ENCODE measurements at places on chromosomes 2 and 18. TPM values are rescaled to one million over a fixed set of nuclear protein-coding genes. Genes with fewer than 3 reads are reported as not detected.

The GRHL1 gene
- polyA plus RNA-seq, result 0.26 TPM

The QPCT gene
- polyA plus RNA-seq, result 1.9 TPM

The CDK15 gene
- polyA plus RNA-seq, result 15.7 TPM

The ANO7 gene
- polyA plus RNA-seq, result 3.4 TPM

The ZEB2 gene
- polyA plus RNA-seq, result 23.8 TPM

The SNTG2 gene
- 0.17 TPM for polyA plus RNA-seq

The CXCR1 gene
- polyA plus RNA-seq, result not detected

The POU3F3 gene
- polyA plus RNA-seq, result not detected

The SERPINB11 gene
- polyA plus RNA-seq, result 0.12 TPM

The LONRF2 gene
- 0.19 TPM for polyA plus RNA-seq

The ZNF236 gene
- 3.4 TPM for polyA plus RNA-seq

The RNF125 gene
- 0.09 TPM for polyA plus RNA-seq

The NEU4 gene
- polyA plus RNA-seq, result not detected

The ITGA6 gene
- 12.5 TPM for polyA plus RNA-seq

The LIPG gene
- 0.13 TPM for polyA plus RNA-seq

The RNF144A gene
- polyA plus RNA-seq, result 0.47 TPM

The MARCO gene
- polyA plus RNA-seq, result not detected

The IGFBP2 gene
- polyA plus RNA-seq, result 236 TPM

The MGAT4A gene
- polyA plus RNA-seq, result not detected

The YIPF4 gene
- 4.1 TPM for polyA plus RNA-seq

The GCKR gene
- 0.55 TPM for polyA plus RNA-seq

The UGT1A3 gene
- polyA plus RNA-seq, result not detected

The ANKRD30BL gene
- not detected for polyA plus RNA-seq

The CLIP4 gene
- 26.8 TPM for polyA plus RNA-seq

The SCN3A gene
- 0.26 TPM for polyA plus RNA-seq

The PROC gene
- polyA plus RNA-seq, result not detected

The GKN1 gene
- polyA plus RNA-seq, result not detected

The LYG1 gene
- 0.92 TPM for polyA plus RNA-seq

The TSPYL6 gene
- polyA plus RNA-seq, result not detected

The ARHGAP28 gene
- 1.3 TPM for polyA plus RNA-seq

The STAT4 gene
- polyA plus RNA-seq, result 0.47 TPM

The COQ10B gene
- polyA plus RNA-seq, result 6.3 TPM

The APLF gene
- 1.2 TPM for polyA plus RNA-seq

The NDUFAF7 gene
- polyA plus RNA-seq, result 17.4 TPM

The CSRNP3 gene
- 0.32 TPM for polyA plus RNA-seq

The AQP12B gene
- not detected for polyA plus RNA-seq

The PDE11A gene
- 0.21 TPM for polyA plus RNA-seq

The RIT2 gene
- polyA plus RNA-seq, result not detected

The CDH19 gene
- polyA plus RNA-seq, result not detected

The GALNT3 gene
- 0.76 TPM for polyA plus RNA-seq

The GPR75 gene
- polyA plus RNA-seq, result 2.1 TPM

The ARHGEF4 gene
- polyA plus RNA-seq, result 5.0 TPM

The BCL11A gene
- polyA plus RNA-seq, result 1.0 TPM

The SCYGR6 gene
- polyA plus RNA-seq, result not detected

The SP140L gene
- 11.2 TPM for polyA plus RNA-seq

The SCTR gene
- not detected for polyA plus RNA-seq

The VWC2L gene
- not detected for polyA plus RNA-seq

The FSIP2 gene
- 0.02 TPM for polyA plus RNA-seq

The SAG gene
- polyA plus RNA-seq, result not detected

The PTCD3 gene
- polyA plus RNA-seq, result 44.0 TPM

The SLC66A2 gene
- polyA plus RNA-seq, result 29.6 TPM

The CHRND gene
- not detected for polyA plus RNA-seq

The HOXD3 gene
- not detected for polyA plus RNA-seq

The ATP5F1A gene
- polyA plus RNA-seq, result 515 TPM

The IL1B gene
- polyA plus RNA-seq, result 4.4 TPM

Measured in IMR-90 (cell line).